ENCODE measurements at places on chromosomes 1 and 21.

GRCh38 chr21:46092811-46093667 lies 4.9 kb upstream of the COL6A2 start:
- no peak for DNase-seq

- DNase-seq, result no peak
These were observed 296.1 kb upstream of the SPAG17 start for GRCh38 chr1:118481126-118481525.

DNA sequence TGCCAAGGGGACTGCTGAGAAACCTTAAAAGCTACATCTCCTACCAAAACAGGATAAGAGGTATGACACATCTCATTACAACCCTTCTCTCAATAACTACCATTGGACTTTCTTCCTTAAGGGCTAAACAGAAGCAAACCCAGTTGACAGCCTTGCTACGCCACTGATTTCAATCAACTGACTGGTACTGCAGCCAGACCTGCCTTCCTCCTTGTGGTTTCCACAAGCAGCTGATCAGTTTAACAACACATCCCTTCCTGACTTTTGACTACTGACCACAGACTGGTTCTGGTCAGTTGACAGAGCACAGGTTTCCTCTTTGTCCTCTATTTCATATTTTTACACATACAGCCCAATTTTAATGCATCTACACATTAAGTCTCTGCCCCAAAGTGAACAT lies 108.8 kb downstream of the ADAMTS1 start:
- DNase-seq, result no peak

- DNase-seq, result no peak
These were observed 3.9 kb upstream of the EFNA1 start for GRCh38 chr1:155123801-155124200.

DNA sequence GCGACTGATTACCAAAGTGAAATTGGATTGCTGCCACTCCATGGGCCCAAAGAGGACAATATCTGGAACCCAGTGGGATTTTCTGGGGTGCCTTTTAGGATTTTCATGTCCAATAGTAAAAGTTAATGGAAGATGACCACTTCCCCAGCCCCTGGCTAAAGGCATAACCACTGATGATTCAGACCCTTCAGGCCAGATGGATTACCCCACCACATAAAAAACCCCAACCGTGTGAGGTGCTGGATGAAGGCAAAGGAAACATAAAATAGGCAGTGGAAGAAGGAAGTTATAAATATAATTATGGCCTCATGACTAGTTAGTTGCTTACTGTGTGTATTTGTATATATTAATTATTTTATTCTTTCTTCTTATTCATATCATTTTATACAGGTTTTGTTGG lies 40.2 kb upstream of the IL10 start:
- no peak for DNase-seq

DNA sequence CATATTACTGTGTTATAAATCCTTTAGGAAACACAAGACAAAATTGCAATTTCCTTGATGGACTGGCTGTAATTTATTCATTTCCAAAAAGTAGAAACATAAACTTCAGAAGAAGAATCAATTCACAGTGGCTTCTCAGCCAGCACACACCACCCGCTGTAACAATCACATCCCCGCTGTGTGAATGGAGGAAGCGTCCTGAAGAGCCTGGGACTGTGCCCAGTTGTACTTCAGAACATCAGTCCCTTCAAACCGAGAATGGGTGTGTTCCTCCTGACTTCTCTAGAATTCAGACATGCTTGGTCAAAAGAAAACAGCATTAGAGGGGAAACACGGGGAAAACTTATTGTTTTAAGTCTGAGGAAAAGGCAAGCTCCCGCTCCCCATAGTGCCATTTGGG lies 28.8 kb upstream of the CD84 start:
- DNase-seq, result no peak

GRCh38 chr1:91732291-91733107 lies 153.5 kb downstream of the TGFBR3 start:
- DNase-seq, result no peak

- no peak for DNase-seq
These were observed 1531.6 kb upstream of the TPTE start for GRCh38 chr21:8989721-8990325.
